ENCODE measurements at places on chromosomes 5 and 9.

GRCh38 chr5:81230416-81230815, 2.7 kb upstream of the CKMT2 start:
- no peak for DNase-seq

- no peak for DNase-seq
Measured at GRCh38 chr5:143691287-143691944, 120.5 kb upstream of the HMHB1 start.

- no peak for DNase-seq
Measured at GRCh38 chr5:160506006-160507004, 84.7 kb downstream of the PTTG1 start.

DNA sequence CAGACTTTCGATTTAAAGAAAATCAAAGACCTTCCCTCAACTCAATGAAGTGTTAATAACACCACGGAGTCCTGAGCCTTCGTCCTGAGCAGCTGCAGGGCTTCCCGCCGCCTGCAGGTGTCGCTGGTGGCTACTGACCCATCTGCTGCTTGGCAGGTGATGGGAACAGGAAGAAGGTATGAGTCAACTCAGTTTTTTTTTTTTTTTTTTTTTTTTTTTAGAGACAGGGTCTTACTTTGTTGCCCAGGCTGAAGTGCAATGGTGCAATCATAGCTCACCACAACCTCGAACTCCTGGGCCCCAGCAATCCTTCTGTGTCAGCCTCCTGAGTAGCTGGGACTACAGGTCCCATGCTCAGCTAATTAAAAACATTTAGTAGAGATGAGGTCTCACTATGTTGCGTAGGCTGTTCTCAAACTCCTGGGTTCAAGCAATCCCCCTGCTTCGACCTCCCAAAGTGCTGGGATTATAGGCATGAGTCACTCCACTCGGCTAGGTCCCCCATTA, 185.7 kb upstream of the IL12B start:
- DNase-seq = no peak

DNA sequence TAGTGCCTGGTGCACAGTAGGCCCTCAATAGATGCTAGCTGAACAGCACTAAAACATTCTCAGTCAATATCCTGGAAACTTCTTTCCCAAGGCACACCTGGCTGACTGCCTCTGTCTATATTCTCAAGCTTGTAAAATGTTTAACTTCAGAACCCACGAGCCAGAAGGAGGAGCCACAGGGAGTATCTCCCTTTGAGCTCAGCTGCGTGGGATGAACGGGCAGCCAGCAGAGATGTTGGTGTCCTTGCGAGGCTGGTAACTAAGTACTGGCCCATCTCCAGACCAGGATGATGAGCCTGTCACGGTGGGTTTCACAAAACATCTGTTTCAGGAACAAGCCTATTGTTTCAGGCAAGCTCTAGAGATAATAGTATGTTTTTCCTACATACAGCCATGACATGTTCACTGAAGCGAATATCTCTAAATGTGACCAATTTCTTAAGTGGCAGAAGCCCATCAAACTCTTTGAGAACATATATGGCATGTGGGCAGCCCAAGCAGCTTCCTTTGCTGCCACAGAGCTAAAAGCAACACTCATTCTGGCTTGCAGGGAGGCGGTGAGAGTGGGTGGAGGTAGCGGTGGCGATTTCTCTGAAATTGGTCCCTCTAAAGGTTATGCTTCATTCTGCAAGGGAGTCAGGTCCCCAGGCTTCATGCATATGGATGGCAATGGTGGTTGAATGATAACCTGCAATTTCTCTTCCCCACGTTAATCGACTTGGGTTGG, 206.2 kb downstream of the TTLL11 start:
- DNase-seq = no peak

GRCh38 chr5:103741984-103742383, 179.4 kb upstream of the NUDT12 start:
- no peak for DNase-seq

DNA sequence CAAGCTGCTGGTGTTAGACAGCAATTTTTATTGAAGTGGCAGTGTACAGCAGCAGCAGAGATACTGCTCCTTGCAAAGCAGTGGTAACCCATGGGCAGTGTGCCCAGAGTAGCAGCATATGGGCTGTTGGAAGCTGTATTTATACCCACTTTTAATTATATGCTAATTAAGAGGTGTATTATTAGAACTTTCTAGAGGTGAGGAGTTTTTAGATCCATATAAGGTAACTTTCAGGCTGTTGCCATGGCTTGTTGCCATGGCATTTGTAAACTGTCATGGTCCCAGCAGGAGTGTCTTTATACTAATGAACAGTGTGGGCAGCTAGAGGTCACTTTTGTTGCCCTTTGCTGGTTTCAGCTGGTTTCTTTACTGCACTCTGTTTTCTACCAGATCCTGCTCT, 3.7 kb upstream of the PJA2 start:
- no peak for DNase-seq

GRCh38 chr5:77390795-77391194, 101.3 kb downstream of the WDR41 start:
- DNase-seq = no peak

DNA sequence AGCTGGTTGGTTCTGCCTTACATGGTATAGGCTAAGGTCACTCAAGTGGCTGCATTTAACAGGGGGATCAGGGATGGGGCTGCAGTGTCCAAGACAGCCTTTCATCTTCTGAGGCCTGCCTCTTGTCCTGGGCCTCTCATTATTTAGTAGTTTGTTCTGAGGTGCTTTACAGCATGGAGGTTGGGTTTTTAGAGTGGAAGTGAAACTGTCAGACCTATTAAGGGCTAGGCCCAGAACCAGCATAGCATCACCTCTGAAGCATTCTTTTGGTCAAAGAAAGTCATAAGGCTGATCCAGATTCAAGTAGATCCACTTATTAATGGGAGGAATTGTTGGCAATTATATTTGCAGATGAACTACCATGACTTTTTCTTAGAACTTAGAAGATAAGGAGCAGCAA, 146.0 kb upstream of the NMUR2 start:
- no peak for DNase-seq

- DNase-seq = no peak
Measured at GRCh38 chr9:91422758-91423711, 597 bp downstream of the NFIL3 start.

GRCh38 chr5:73272351-73272750, 99.4 kb downstream of the TMEM174 start:
- no peak for DNase-seq

DNA sequence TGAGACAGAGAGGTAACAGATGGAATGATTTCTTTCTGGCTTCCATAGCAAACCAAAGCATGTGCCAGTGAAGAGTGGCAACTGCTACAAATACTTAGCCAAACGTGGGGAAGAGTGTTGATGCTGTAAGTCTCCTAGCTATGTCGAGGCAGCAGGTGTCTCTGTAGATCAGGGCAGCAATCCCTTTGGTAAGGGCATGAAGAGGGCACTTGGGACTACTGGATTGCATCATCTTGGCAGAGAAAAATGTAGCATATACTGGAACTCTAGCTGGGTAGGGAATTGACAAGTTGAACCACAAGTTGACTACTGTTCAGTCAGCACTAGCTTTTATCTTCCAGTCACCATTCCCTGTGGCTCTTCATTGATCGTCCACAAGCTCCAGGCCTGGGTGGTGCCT, 75.8 kb downstream of the GHR start:
- no peak for DNase-seq

GRCh38 chr5:77771452-77771851, 4.7 kb downstream of the TBCA start:
- DNase-seq = no peak

DNA sequence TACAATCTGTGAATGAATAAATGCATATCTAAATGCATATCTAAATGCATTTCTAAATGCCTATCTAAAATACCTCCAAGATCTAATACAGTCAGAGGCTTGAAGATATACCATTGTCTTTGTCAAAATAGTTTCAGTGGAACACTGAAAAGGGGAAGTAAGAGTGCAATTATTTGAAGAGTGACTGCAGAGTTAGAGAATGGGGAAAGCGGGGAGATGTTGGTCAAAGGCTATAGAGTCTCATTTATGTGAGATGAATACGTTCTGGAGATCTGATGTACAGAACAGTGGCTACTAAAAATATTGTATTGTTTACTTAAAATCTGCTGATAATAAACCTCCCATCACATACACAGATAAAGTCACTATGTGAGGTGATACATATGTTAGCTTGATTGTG, 1126.2 kb upstream of the CDH9 start:
- DNase-seq = no peak
